ENCODE measurements at places on chromosomes 1 and 21.

- peaks cover 13% of the 10 kb centered on the region for H3K27me3 ChIP-seq
- H3K36me3 ChIP-seq: no peaks in the 10 kb centered on the region
- H3K4me3 ChIP-seq: no peak overlapping the region
- peaks cover 10% of the 10 kb centered on the region for H3K4me1 ChIP-seq
Observed at GRCh38 chr1:22207511-22208267, 64.8 kb upstream of the WNT4 start.

GRCh38 chr1:33428661-33429060 lies 2.2 kb downstream of the PHC2 start:
- no peak for DNase-seq
- no peak overlapping the region for H3K4me3 ChIP-seq
- H3K27ac ChIP-seq: no peak overlapping the region
- no peaks in the 10 kb centered on the region for H3K4me1 ChIP-seq
- H3K36me3 ChIP-seq: no peaks in the 10 kb centered on the region
- H3K27me3 ChIP-seq: peaks cover 2% of the 10 kb centered on the region

- H3K27me3 ChIP-seq: no peaks in the 10 kb centered on the region
- no peak overlapping the region for H3K27ac ChIP-seq
- no peak overlapping the region for H3K4me3 ChIP-seq
- peaks cover 1% of the 10 kb centered on the region for H3K4me1 ChIP-seq
- H3K36me3 ChIP-seq: no peaks in the 10 kb centered on the region
- no peak for DNase-seq
Observed at GRCh38 chr1:93123201-93123783, 44.2 kb downstream of the MTF2 start.

GRCh38 chr1:198423673-198424072 lies 116.8 kb downstream of the ATP6V1G3 start:
- no peak overlapping the region for H3K27ac ChIP-seq
- H3K4me1 ChIP-seq: no peaks in the 10 kb centered on the region
- no peaks in the 10 kb centered on the region for H3K36me3 ChIP-seq
- DNase-seq: no peak
- no peak overlapping the region for H3K4me3 ChIP-seq
- no peaks in the 10 kb centered on the region for H3K27me3 ChIP-seq

DNA sequence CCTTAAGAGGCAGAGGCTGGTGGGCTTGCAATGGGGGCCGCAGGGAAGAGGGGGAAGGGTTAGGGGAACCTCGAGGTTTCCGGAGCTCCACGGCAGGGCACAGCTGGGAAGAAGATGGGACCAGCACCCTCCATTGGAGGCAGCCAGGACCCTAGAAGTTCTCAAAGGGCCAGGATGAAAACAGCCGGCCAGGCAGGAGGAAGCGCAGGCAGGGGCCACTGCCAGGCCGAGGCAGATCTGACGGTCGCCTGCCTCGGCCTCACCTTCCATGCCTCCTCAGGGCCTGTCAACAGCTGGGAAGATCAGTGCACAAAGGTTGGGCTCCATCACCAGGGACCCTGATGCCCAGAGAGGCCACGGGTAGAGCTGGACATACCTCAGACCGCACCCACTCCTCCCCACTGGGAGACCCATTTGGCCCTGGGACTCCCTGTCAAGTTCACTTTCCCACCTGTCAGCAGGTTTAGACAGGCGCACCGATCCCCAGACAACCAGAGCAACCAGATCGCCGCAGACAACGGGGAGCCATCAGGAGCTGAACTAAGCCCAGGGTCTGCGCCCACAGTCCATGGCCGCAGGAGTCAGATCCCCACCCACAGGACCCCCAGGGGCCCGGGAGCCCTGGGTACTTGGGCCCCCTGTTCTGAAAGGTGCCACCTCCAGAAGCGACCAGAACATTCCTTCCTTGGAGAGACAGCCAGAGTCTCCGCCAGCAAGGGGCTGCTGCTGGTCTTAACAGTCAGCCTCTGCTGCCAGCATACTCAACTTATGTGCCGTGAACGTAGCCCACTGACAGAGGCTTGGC lies 2.2 kb downstream of the SLC19A1 start:
- peaks cover 7% of the 10 kb centered on the region for H3K4me1 ChIP-seq
- H3K27me3 ChIP-seq: peaks cover 7% of the 10 kb centered on the region
- H3K36me3 ChIP-seq: no peaks in the 10 kb centered on the region

DNA sequence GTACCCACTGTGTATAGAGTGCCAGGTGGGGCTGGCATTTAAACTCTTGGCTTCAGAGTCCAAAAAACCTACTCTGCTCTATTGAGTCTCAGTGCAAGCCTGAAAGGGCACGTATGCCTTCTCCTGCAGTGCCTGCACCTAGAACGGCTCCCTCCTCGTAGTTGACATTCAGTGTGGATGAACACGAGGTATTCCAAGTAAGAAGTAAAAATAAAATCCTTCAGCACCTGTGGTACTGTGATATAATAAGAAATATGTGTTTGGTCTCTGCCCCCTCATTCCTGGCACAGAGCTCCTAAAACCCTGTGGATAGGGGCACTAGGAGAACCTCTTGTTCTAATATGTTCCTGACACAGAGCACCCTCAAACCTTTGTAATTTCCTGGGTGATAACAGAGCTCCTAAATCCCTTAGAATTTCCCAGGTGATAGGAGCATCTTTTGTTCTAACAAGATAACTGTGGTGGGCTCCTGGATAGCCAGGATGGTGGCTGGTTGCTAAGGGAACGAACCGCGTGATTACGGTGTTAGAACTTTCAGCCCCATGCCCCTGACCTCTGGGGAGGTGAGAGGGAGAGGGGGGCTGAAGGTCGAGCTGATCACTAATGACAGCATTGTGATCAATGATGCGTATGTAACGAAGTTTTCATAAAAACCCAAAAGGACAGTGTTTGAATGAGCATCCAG lies 16.8 kb downstream of the UCK2 start:
- H3K4me1 ChIP-seq: peaks cover 17% of the 10 kb centered on the region
- no peak for DNase-seq
- H3K27ac ChIP-seq: no peak overlapping the region
- no peak overlapping the region for H3K4me3 ChIP-seq
- H3K27me3 ChIP-seq: peaks cover 2% of the 10 kb centered on the region

GRCh38 chr1:17920881-17921640 lies 165.9 kb downstream of the ACTL8 start:
- no peak overlapping the region for H3K4me3 ChIP-seq
- peaks cover 14% of the 10 kb centered on the region for H3K27me3 ChIP-seq
- no peak for DNase-seq
- H3K4me1 ChIP-seq: no peaks in the 10 kb centered on the region
- no peak overlapping the region for H3K27ac ChIP-seq

DNA sequence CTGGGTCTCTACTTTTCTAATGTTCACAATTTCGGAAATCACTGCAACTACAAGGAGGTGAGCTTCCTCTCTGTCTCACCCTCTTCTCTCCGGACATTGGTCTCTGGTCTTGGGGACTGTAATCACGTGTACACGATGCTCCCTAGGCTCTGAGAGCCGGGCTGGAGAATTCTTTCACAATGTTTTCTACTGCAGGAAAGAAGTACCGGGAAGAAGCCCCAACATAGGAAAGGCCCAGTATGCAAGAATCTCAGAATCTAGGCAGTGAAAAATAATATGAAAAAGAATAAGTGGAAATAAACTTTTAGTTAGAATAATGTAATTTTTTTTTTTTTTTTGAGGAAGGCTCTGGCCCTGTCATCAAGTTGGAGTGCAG lies 13.5 kb upstream of the HJV start:
- no peak for DNase-seq
- peaks cover 7% of the 10 kb centered on the region for H3K4me1 ChIP-seq
- peak overlapping the region; percentile 78 for H3K27ac ChIP-seq
- no peaks in the 10 kb centered on the region for H3K36me3 ChIP-seq

DNA sequence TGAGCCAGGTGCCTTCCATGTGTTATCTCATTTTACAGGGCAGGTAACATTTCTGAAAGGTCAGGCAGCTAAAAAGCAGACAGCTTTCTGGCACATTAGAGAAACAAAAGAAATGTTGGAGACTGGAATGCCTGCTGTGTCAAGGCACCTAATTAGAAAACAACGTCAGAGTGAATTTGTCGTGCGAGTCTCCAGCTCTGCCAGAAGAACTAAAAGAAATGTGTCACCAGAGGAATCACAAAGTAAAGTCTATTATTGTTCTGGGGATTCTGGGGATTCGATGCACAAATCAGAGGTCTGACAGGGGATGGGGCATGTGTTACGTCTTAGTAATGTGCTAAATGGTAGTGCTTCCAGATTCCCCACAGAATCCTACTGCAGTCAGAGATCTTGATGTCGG lies 89.3 kb downstream of the EDEM3 start:
- H3K27ac ChIP-seq: no peak overlapping the region
- H3K4me3 ChIP-seq: no peak overlapping the region
- DNase-seq: no peak
- no peaks in the 10 kb centered on the region for H3K27me3 ChIP-seq

DNA sequence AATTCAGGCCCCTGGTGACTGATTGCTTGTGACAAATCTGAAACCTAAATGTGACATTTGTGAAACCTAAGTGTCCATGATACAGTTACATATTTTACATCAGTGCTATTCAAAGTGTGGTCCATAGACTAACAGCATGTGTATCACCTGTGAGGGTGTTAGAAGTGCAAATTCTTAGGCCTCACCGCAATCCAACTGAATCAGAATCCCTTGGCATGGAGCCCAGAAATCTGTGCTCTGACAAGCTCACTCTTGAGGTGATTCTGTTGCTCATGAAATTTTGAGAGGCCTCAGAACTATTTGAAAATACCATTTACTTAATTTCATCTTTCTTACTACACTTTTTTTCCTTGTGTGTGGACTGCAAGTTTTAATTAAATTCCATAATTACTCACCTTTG lies 587.9 kb downstream of the ADGRL2 start:
- H3K4me3 ChIP-seq: no peak overlapping the region
- H3K27ac ChIP-seq: no peak overlapping the region
- peaks cover 2% of the 10 kb centered on the region for H3K27me3 ChIP-seq
- H3K4me1 ChIP-seq: peaks cover 2% of the 10 kb centered on the region
- no peak for DNase-seq
- no peaks in the 10 kb centered on the region for H3K36me3 ChIP-seq

GRCh38 chr1:160467576-160467975 lies 55.5 kb downstream of the SLAMF6 start:
- no peaks in the 10 kb centered on the region for H3K4me1 ChIP-seq
- H3K36me3 ChIP-seq: no peaks in the 10 kb centered on the region
- no peak for DNase-seq
- no peak overlapping the region for H3K4me3 ChIP-seq
- no peaks in the 10 kb centered on the region for H3K27me3 ChIP-seq
- no peak overlapping the region for H3K27ac ChIP-seq

DNA sequence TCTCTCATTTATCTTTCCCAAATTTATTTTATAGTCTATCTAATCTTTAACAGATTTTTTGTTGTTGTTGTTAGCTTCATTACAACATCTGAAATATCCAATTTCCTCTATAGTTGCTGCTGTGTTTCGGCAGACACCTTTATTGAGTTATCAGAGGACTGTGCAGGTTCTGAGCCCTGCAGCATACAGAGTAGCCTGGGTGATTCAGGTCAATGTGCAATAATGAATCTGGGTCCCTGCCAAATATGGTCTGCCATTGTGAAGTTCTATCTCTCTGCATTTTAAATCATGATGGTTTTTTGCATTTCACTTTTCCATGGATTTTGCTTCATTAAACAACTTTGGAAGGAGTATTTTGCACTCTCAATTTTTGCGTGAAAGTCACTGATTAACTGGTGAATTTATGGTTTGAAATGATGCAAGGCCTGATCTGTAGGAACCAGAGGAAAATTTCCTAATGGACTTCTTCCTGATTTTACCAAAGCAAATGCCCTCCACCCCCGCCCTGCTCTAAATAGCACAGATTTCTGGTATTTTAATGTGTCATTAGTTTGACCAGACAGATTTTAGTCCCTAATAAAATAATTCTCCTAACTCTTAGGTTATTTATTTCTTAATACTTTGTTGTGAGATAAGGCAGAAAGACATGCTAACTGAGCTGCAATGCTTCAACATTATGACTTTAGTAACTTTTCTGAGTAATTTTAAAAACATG lies 402.3 kb downstream of the PTBP2 start:
- H3K27me3 ChIP-seq: no peaks in the 10 kb centered on the region
- H3K4me3 ChIP-seq: no peak overlapping the region
- H3K27ac ChIP-seq: no peak overlapping the region
- no peaks in the 10 kb centered on the region for H3K36me3 ChIP-seq
- H3K4me1 ChIP-seq: peaks cover 13% of the 10 kb centered on the region

- DNase-seq: no peak
- H3K4me1 ChIP-seq: peaks cover 4% of the 10 kb centered on the region
- H3K27ac ChIP-seq: no peak overlapping the region
- no peak overlapping the region for H3K4me3 ChIP-seq
Observed at GRCh38 chr1:223298701-223299100, 65.3 kb downstream of the SUSD4 start.

DNA sequence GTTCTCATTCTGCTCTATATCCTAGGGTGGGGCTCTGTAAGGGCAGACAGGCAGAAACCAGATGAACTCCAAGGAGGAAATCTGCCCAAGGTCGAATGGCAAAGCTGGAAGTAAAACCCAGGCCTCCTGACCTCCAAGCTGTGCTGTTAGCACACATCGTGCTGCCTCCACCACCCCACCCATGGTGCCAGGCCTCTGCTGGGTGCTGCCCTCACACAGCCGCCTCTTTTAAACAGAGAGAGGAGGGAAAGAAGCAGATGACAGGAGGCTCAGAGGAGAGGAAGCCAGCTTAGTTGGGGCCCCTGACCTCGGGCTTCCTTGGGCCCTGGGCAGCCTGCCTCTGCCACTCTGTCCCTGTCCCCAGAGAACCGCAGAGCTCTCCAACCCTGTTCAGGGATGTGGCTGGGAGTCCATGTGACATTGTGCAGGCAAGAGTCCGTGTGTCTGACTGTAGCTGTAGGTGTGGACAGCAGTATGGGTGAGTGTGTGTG lies 1.1 kb downstream of the SYNC start:
- H3K27me3 ChIP-seq: peaks cover 6% of the 10 kb centered on the region
- H3K36me3 ChIP-seq: no peaks in the 10 kb centered on the region
- H3K4me3 ChIP-seq: peak overlapping the region; percentile 89
- DNase-seq: no peak
- peaks cover 12% of the 10 kb centered on the region for H3K4me1 ChIP-seq
- no peak overlapping the region for H3K27ac ChIP-seq

DNA sequence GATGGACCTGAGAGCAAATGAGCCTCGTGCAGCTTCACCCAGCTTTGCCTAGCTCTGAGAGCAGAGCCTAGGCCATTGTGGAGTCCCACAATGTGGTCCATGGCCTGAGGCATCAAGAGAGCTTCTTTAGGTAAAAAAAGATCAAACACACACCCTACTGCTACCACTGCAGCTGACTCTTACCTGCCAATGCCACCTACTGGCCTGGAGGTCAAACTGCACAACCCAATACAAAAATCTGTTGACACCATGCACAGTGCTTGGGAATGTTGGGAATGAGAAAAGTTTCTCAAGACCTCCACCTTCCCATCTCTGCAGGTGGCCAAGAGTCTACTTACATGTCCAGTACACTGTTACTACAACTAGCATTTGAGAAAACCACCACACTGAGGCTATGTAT lies 60.6 kb downstream of the UCHL5 start:
- H3K27me3 ChIP-seq: peaks cover 5% of the 10 kb centered on the region
- H3K4me3 ChIP-seq: no peak overlapping the region
- DNase-seq: no peak
- H3K27ac ChIP-seq: no peak overlapping the region
